ENCODE measurements at places on chromosomes 11 and 22. TPM values are rescaled to one million over a fixed set of nuclear protein-coding genes. Genes with fewer than 3 reads are reported as not detected.

GLB1L2 gene
- 0.23 TPM for total RNA-seq

CLNS1A gene
- total RNA-seq, result 148 TPM

ART1 gene
- total RNA-seq, result not detected

FAM227A gene
- total RNA-seq, result 2.2 TPM

APOC3 gene
- total RNA-seq, result not detected

TENM4 gene
- 12.6 TPM for total RNA-seq

POU2AF1 gene
- not detected for total RNA-seq

P2RY6 gene
- 0.12 TPM for total RNA-seq

UBQLNL gene
- 0.08 TPM for total RNA-seq

Measured in smooth muscle cell of the coronary artery (primary cell).